ENCODE measurements at places on chromosomes 5 and 9. TPM values are rescaled to one million over a fixed set of nuclear protein-coding genes. Genes with fewer than 3 reads are reported as not detected.

The LIX1 gene
- not detected for total RNA-seq

DNA sequence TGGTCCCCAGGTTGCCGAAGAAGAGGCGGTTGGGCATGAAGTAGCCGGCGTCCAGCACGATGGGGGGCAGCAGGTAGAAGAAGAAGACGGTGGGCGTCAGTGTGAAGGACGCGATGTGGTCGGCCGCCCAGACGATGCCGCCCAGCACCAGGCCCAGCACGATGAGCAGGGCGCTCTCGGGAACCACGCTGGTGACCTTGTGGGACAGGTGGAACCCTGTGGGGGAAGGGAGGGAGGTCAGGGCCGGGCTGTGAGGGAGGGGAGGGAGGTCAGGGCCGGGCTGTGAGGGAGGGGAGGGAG lies 32.4 kb downstream of the SLC9A3 start:
- no peak for DNase-seq

- DNase-seq, result no peak
Measured at GRCh38 chr5:125275725-125276090, 529.3 kb upstream of the ZNF608 start.

The PRELID1 gene
- 23.7 TPM for total RNA-seq

GRCh38 chr5:67301285-67301903 lies 104.8 kb upstream of the CD180 start:
- no peak for DNase-seq

The RMRP gene
- total RNA-seq, result 22,073 TPM

GRCh38 chr5:36246036-36246800 lies 4.5 kb upstream of the NADK2 start:
- no peak for DNase-seq

GRCh38 chr9:18891946-18892670 lies 140.9 kb downstream of the SAXO1 start:
- DNase-seq, result no peak

The PCDH1 gene
- 0.24 TPM for total RNA-seq

The NMUR2 gene
- total RNA-seq, result not detected

- no peak for DNase-seq
Measured at GRCh38 chr5:96374653-96375052, 58.4 kb downstream of the PCSK1 start.

The SUSD1 gene
- 4.2 TPM for total RNA-seq

GRCh38 chr5:141781910-141782309 lies 96.3 kb downstream of the PCDH1 start:
- DNase-seq, result no peak

- no peak for DNase-seq
Measured at GRCh38 chr9:78150312-78150982, 85.4 kb upstream of the CEP78 start.

DNA sequence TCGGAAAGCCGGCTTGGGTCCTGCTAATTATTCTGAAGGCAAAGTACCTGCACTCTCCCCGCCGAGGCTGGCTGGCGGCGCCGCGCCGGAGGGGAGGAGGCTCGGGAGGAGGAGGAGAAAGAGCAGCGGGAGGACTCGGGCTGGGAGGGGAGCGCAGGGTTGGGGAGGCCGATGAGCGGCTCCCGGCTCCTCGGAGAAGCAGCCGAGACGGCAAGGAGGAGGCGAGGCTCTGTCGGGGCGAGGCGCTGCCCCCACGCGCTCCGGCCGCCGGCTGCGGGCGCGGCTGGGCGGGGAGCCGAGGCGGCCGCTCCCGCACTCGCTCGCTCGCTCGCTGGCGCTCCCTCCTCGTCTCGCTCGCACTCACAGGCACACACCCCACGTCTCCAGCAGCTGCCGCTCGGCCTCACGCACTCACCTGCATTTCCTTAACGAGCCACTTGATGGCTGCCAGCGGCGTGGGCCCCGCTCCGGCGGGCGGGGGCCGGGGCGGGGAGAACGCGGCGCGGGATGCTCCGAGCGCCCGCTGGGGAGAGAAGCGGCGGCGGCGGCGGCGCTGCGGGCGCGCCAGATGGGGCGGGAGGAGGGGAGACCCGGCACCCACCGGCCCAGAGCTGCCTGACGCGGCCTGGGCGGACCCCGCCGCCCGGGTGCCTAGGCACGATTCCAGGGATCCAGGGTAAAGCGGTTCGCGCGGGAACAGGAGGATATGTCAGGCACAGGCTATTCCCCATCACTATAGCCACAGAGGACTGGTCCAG lies at the start of gene PTPRD:
Gene PTPRD, minus strand, starts transcription at position 362 of the 758 bp plus-strand sequence.
- peak; percentile 16 for DNase-seq

The CCDC183 gene
- 1.3 TPM for total RNA-seq

GRCh38 chr5:8844847-8845246 lies 701.0 kb downstream of the SEMA5A start:
- no peak for DNase-seq

The EGFLAM gene
- total RNA-seq, result not detected

DNA sequence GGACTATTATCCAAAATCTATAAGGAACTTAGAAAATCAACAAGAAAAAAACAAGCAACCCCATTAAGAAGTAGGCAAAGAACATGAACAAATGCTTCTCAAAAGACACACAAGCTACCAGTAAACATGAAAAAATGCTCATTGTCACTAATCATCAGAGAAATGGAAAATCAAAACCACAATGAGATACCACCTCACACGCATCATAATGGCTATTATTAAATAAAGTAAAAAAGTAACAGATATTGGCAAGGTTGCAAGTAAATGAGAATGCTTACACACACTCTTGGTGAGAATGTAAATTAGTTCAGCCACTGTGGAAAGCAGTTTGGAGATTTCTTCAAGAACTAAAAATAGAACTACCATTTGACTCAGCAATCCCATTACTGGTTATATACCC lies 167.0 kb upstream of the DMRTA1 start:
- DNase-seq, result no peak

GRCh38 chr5:643811-644271 lies 31.7 kb downstream of the CEP72 start:
- DNase-seq, result no peak

The CMYA5 gene
- 0.17 TPM for total RNA-seq

DNA sequence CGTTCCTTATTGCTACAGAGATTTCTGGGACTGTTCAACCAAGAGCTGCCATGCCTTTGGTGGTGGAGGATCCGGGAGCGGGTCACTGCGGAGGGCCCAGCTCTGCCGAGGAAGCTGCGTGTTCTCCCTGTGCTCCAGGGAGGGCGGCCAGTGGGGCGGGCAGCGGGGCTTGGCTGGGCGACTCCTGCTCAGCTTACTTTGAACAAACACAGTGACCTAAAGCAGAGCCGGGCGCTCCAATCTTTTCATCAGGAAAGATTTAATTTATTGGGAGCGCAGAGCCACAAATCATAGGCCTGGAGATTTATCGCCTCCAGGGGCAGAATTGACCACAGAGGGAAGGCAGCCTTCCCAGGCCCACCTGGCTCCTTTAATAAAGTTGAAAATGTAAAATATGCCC lies 27.7 kb downstream of the LHX3 start:
- no peak for DNase-seq

GRCh38 chr5:150209099-150209635 lies 19.3 kb downstream of the SLC6A7 start:
- DNase-seq, result peak; percentile 19

The NR5A1 gene
- total RNA-seq, result not detected

The PTGS1 gene
- not detected for total RNA-seq

DNA sequence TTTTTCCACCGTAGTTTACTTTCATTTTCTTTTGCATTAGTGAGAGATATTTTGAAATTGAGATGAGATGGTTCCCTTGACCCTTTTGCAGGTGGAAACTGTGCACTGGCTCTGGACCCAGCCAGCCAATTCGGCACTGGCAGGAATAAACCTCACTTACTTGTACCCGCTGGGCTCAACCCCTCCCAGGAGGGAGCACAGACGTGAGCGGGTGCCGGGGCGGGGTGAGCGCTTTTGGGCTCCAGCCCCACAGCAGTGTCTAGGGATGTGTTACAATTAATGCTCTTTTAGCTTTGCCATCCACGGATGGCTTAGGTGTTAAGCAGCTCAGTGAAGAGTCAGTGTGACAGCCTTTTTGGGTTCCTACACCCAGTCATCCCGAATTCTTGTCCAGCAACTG lies 766.1 kb upstream of the CHD1 start:
- no peak for DNase-seq

GRCh38 chr5:108212775-108213346 lies 169.0 kb downstream of the FBXL17 start:
- no peak for DNase-seq

DNA sequence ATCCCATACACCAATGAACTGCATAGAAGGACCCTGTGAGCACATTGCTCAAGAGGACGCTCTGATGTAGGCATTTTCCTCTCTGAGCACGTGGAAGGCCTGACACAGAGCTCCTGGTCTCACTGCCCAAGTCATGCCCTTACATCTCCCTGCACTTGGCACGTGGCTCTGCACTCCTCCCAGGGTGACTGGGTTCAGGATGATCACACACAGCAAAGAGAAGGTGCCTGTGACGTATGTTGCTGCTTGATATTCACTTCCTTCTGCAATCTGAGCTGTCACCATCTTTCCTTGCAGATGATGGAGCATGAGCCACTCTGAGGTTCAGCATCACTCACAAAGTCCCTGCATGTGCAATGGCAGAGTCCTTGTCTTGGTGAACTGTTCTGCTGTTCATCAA lies 125.2 kb downstream of the FSTL4 start:
- no peak for DNase-seq

- no peak for DNase-seq
Measured at GRCh38 chr5:180666812-180667211, 17.4 kb upstream of the FLT4 start.

GRCh38 chr5:87361536-87362213 lies 51.1 kb downstream of the CCNH start:
- DNase-seq, result no peak

The MAN2A1 gene
- total RNA-seq, result 57.6 TPM

The TTC1 gene
- 14.3 TPM for total RNA-seq

DNA sequence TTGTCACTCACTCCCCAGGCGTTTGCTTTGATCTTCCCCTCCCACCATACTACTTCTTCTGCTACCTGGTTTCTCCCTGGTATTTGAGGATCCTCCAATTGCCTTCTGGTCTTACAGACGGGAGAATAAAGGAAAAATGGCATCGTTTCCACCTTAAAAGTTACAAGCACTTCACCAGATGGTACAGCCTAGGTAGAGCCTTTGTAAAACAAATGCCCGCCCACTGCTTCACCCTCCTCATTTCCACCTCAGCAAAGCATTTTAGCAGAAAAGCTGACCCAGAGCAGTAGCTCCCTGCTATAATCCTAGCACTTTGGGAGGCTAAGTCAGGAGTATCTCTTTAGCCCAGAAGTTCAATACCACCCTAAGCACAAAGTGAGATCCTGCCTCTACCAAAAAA lies 5.1 kb upstream of the ANXA2R start:
- no peak for DNase-seq

GRCh38 chr5:92944903-92945604 lies 636.0 kb downstream of the NR2F1-AS1 start:
- no peak for DNase-seq

- DNase-seq, result no peak
Measured at GRCh38 chr9:69649566-69650250, 22.5 kb downstream of the APBA1 start.

DNA sequence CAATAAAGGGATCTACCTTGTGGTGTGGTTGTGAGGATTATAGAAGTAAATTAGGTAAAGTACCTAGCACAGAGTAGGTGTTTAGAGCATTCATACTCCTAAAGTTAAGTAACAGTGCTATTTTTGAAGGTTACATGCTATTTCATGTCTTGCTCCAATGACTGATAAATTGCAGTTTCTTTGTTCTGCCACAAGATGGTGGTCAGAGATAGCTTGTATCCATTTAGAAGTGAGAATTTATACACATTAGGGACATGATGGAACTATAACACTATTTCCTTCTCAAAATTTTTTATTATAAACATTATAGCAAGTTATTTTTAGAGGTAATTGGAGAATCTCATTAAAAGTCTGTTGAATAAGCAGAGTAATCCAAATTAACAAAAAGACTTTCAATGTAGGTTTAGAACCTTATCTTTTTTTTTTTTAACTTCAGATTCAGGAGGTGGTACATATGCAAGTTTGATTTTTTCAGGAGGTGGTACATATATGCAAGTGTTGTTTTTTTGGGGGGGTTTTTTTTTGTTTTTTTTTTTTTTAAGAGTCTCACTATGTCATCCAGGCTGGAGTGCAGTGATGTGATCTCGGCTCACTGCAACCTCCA lies 17.1 kb downstream of the MTREX start:
- no peak for DNase-seq

DNA sequence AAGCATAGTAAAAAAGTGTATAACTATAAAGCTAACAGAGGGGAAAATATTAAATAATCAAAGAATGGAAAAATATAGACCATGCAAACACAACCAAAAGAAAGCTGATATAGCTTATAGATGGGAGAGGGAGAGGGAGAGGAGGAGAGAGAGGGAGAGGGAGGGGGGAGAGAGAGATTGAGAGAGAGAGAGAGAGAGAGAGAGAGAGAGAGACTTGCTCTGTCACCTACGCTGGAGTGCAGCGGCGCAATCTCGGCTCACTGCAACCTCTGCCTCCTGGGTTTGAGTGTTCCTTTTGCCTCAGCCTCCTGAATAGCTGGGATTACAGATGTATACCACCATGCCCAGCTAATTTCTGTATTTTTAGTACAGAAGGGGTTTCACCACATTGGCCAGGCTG lies 110.6 kb downstream of the RAPGEF6 start:
- no peak for DNase-seq

All from CD8-positive, alpha-beta T cell (primary cell).